ENCODE measurements at places on chromosomes 5 and 9.

DNA sequence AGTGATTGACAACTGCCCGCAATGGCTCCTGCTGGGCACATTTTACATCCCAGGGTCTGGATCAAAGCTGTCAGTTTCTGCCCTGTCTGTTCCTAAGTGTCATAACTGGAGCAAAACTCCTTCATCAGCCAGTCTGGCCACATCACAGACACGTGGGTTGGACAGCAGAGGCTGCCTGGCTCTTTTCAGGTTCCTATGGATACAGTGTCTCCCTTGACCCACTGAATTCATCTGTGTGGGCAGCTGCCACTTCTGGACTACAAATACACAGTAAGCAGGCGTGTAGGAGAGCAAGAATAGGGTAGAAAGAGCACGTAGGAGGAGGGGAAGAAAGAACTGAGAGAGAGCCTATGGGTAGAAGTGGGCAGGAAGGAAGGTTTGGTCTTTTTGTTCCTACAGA lies 238.0 kb downstream of the ENC1 start:
- no peak for DNase-seq

DNA sequence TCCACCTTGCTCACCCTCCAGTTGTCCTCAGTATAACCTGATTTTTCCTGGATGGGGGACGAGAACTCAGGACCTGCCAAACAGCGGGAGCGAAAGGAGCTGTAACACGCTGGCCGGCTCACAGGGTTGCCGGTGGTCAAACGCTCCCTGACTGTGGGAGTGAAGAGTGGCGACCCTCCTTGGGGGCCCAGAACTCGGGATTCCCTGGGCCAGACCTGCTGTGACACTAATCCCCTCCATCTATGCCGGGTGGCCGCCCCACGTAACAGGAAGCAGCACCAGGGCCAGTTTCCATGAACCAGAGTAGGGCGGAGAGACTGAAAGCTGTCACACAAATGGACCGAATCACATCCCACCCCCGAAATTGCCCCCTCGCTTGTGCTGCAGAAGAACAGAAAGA lies 1809.2 kb upstream of the ACO1 start:
- no peak for DNase-seq

- DNase-seq, result peak; percentile 28
Measured at GRCh38 chr9:95266649-95267048, 50.9 kb downstream of the FANCC start.

- DNase-seq, result peak; percentile 18
Measured at GRCh38 chr5:36070687-36071571, 4.2 kb upstream of the UGT3A2 start.

DNA sequence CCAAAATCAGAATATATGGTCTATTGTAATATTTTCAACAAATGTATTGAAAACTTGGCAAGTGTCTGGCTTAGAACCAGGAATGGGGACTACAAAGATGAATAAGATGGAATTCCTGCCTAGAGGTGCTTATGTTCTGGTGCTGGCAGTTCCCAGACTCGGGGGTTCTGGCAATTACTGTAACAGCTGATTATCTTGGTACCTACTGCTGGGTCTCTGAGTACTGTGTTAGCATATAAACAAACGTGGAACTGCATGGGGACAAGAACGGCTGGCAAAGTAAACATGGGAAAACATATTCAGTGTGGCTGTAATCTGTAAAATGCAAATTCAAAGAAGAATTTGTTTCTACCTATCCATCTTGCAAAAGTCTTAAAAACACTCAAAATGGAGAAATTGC lies 89.9 kb downstream of the SLC24A2 start:
- no peak for DNase-seq

- DNase-seq, result no peak
Measured at GRCh38 chr5:14873093-14873492, 1.5 kb upstream of the ANKH start.

Data from activated CD4-positive, alpha-beta T cell treated with anti-CD3 and anti-CD28 coated beads, Interleukin-10, Interleukin-2, amounts not matched to agents 100 ng/mL and 50 ng/mL, durations not matched to agents 16 hours and 8 hours (primary cell).